ENCODE measurements at places on chromosomes 16 and 17.

GRCh38 chr16:68389006-68389405 lies 59.3 kb downstream of the SMPD3 start:
- no peak for DNase-seq

- DNase-seq = no peak
These were observed 92.5 kb downstream of the ASIC2 start for GRCh38 chr17:33200587-33200986.

GRCh38 chr16:23306199-23307100 lies 4.3 kb downstream of the SCNN1B start:
- no peak for DNase-seq

DNA sequence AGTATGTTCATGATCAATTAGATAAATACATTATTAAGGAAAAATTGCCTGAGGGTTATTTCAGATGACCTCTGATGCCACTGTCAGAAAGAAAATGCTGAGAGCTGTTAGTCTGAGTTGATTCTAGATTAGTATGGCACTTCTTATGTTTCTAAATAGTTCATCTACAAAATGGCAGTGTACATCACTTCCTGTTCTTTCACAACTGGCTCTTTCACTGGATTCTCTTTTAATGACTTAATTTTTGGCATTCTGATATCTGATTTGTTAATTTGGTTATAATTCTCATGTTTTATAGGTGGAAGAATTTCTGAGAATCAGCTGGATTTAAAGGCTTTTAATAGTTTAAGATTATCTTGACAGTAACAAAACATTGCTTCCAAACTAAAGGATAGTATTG lies 3.3 kb downstream of the TAOK1 start:
- DNase-seq = no peak

DNA sequence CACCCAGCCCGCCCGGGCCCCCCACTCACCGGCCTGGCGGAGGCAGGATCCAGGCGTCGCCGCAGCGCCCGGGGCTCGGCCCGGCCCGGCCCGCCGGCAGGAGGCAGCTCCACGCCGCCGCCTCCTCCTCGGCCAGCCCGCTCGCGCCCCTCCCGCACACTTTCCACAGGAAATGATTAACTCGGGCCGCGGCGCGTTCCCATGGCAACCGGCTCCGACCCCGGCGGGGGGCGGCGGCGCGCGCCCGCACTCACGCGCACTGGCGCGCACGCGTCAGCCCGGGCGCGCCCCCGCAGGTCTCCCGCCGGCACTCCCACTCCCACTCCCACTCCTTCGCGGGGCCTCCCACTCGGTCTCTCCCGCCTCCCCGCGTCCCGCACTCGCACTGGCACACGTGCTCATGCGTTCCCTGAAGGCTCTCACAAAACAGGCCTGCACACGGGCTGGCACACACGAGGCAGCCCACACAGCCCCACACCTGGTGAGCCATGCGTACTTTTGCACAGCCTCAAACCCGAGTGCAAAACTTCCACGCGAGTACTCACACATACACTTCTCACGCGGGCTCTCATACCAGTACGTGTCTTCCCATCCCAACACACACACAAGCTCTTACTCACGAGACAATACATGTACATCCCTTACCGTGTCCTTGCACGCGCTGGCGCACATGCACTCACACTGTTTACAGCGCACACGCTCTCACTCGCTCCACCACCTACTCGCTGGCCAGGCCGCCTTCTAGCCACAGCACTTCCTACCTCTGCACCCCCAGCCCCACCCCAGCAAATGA lies at the start of gene KIFC3:
Gene KIFC3 (minus strand): TSS at position 151 of the 793 bp plus-strand sequence. CDS start 4,248 bp downstream, outside the sequence.
- DNase-seq = peak; percentile 72

DNA sequence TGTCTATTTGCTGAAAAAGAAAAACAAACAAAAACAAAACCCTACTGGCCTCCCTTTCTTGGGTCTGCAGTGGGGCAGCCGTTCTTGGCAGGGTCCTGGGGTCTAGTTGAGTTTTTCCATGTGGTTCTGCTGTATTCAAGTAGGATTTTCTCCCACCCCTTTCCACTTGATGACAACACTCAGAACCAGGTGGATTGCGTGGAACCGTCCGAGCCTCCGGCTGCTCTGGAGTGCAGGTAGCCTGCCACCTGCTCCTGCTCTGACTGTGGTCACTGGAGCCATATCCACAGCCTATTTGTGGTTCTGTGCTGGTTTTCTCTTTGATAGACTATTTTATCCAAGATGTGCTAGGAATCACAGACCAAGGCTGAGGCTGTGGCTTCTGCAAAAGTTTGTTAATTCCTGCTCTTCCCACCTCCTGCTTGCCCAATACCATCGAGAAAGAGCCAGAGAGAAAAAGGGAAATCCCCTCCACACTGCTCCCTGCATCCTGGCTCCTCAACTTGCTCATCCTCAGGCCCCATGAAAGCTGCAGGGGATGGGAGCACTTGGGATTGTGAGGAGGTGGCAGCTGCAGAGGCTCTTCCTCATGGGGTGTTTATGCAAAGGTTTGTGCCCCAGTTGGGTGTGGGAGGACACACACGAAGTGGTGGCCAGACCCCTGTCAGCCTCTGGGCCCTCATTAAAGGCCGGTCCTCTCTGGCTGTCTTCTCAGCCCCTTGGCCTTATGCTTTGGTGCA lies 377.8 kb upstream of the TNRC6C start:
- no peak for DNase-seq

DNA sequence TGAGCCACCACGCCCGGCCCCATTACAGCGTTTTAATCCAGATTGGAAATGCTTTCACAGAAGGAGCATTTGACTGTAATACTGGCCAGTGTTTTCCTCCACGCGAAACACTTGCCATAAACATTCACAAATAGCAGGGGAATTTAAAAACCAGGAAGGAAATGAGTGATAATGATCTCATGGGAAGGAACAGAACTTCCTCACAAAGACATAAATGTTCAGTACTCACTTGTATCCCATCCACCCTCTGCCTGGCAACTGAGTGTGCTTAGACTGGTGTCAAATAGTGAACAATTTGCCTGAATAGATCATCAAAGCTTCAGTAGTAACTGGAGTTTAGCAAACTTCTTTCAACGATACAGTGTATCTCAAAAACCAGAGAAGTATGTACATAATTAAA lies 54.1 kb downstream of the PSMD12 start:
- DNase-seq = no peak

GRCh38 chr17:36036235-36036634 lies 18.5 kb upstream of the CCL23 start:
- DNase-seq = no peak

GRCh38 chr16:77657016-77657415 lies 65.3 kb upstream of the NUDT7 start:
- DNase-seq = no peak

DNA sequence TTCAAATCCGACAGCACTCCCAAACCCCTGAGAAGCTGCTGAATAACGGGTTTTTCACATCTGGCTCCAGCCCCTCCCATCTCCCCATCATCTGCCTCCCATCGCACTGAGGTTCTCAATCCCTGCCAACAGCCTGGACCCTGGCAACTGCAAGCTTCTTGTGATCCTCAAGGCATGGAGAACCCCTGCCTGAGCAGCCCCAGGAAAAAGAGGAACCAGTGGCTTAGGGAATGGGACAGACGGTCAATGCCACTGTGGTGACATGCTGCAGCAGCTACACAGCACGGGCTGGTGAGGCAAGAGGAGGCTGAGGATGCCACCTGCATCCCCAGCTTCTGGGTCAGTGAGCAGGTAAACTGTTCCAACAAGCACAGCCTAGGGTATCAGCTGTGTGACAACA lies 3.3 kb upstream of the MBTPS1 start:
- DNase-seq = no peak

DNA sequence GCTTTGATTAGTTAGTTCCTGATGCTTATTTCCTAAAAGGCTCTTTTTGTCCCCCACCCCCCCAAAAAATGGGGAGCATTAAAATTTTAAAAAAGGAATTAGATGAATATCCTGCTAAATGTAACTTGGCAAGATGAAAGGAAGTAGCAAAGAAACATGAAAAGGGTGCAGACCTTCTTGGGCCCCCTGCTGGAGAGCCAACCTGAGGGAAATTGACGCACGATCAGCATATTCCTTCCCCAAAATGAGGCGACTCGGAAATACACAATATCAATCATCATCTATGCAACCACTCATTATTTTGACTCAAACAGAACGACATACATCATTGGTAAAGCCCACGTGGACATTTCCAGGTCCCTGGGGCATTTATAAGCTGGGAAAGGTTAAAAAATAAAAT lies 59.7 kb downstream of the GRIN2A start:
- DNase-seq = no peak

- no peak for DNase-seq
These were observed 252.3 kb downstream of the CHD9NB start for GRCh38 chr16:52800432-52800831.

- DNase-seq = peak; percentile 15
These were observed 81.0 kb upstream of the TOB1 start for GRCh38 chr17:50946891-50947781.

- no peak for DNase-seq
These were observed 76.8 kb upstream of the LGALS9 start for GRCh38 chr17:27554152-27554551.

GRCh38 chr17:78144147-78144719 lies 2.0 kb upstream of the C17orf99 start:
- no peak for DNase-seq
